ENCODE measurements at places on chromosomes 6 and 20.

DNA sequence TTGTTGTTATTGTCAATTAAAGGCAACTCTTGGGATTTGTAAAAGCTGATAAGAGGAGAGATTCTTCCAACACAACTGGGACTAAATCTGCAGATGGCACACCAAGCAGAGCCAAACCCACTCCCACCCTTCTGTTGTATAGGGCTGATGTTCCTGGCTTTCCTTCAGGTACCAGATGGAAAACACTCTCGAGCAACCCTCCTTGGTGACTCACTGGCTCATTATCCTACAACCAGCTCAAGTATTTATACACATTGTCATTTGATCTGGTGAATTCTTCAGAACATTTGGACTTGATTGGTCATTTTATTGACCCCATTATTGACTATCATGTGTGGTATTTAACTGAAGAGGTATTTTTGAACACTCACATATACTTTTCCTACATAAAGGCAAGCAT, 190.3 kb upstream of the PCSK2 start:
- DNase-seq, result no peak

DNA sequence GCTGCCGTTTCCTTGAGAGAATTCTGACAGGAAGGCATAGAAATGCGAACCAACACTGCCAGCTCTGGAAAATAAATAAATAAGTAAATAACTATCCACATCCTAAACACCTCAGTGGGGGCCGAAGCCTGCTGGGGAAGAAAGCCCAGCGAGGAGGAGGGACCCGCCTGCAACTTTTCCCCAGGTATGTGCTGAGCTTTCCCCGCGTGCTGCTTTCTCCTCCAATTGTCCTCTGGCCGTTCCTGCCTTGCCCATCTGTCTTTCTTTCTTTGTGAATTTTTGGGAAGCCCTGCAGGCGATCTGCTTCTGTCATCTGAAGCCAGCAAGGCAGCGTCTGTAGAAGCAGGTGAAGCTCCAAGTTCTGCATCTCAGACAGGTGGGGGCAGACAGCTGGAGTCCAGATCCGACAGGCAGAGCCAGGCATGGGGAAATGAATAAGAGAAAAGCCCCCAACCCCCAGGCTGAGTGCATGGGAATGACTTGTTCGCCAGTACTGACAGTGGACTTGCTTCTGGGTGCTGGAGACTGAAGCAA, 49.2 kb upstream of the IL17A start:
- no peak for DNase-seq

GRCh38 chr20:64152906-64153305, 11.3 kb upstream of the MYT1 start:
- no peak for DNase-seq

GRCh38 chr6:87094576-87094975, 330 bp downstream of the CGA start:
- no peak for DNase-seq

DNA sequence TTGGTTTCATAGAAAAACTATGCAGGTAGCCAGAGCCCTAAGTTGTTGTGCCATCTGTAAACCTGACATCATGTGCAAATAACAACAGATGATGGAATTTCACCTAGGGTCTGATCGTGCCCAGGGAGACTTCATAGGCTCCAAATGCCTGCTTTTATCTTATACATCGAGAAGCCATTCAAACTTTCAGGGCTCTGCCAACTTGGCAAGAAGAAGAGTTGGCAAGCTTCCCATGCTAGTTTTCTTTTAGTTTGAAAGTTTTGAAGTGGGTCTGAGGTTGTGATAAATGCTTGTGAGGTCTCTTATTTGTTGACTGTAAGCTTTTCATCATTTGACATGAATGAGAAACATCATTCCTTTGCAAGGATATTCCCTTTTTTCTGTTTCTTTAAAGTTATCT, 175.4 kb upstream of the FLRT3 start:
- no peak for DNase-seq

- no peak for DNase-seq
These were observed 79.7 kb upstream of the FOXP4 start for GRCh38 chr6:41466437-41466990.

DNA sequence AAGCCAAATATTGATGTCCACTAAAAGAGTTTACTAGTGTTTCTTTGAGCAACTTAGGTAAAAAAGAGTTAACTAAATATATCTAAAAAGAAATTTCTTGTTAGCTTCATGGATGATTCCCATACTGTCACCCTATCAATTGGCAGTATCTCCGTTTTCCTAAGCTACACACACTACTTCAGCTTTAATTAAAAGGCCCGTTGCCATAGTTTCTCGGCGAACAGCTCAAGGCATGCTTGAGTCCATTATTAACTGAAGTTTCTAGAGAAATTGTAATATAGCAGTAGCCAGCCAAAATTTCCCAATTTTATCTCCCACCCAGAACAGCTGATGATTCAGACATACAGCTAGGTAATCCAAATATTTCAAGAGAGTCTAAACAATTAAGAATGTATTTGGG, 20.0 kb upstream of the BEND6 start:
- DNase-seq, result no peak

- no peak for DNase-seq
These were observed 99.8 kb downstream of the TMEM242 start for GRCh38 chr6:157223511-157223910.

GRCh38 chr6:132380358-132381029, 20.8 kb downstream of the MOXD1 start:
- no peak for DNase-seq

- DNase-seq, result no peak
These were observed 8.2 kb upstream of the IL17A start for GRCh38 chr6:52177961-52178360.

DNA sequence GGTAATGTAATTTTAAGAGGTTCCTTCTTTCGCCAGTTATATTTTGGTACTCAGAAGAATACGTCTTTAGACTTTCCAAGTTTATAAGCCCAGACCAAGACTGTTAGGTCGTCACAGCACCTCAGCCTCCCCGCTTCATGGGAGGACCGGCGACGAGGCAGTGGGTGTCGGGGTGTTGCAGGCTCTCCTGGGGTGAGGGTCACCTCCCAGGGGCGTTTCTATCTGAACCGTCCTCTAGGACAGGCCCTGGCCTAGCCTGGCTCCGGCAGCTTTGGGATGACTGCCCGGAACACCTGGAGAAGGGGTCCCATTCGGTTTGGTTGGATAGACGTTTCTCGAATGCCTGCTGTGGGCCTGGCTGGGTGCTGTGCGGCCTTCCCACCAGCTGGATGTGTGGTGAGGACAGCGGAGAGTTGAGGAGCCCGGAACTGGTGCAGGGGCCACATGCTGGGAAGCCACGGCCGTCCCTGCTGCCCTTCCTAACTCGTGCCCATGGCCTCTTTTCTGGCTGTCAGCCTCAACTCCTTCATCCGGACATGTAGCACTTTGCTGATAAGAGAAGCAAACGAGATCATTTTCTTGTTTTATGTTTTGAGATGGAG, 1.1 kb downstream of the OSBPL2 start:
- no peak for DNase-seq

DNA sequence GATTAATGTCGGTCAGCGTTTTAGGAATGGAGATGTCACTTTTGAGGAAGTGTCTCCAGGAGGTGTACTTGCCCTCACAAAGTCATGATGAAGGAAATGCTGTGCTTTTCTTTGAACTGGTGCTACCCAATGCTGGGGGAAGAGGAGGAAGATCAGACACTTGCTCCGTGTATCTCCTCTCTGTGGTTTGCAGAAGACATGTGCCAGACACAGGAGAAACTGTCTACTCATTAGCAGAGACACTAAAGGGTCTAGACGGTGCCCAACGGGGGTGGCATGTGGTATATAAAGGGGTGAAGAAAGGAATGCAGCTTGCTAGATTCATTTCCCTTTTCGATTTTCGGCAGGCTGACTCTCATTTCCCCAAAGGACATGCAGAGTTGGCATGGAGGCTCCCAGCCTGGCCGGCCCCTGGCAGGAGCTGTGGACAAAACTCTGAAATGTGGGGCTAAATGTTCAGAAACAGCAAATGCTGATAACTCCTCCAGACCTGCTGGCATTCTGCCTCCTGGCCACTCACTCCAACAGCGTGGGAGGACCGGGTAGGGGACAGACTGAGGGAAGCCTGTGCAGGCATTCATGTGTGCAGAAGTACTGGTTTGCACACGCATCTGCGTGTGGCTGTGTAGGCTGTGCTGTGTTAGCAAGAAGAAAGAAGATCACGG, 59.6 kb upstream of the QKI start:
- no peak for DNase-seq

- DNase-seq, result no peak
These were observed 5.6 kb downstream of the TAGAP start for GRCh38 chr6:159038914-159039884.
